ENCODE measurements at places on chromosomes 5 and 9.

DNA sequence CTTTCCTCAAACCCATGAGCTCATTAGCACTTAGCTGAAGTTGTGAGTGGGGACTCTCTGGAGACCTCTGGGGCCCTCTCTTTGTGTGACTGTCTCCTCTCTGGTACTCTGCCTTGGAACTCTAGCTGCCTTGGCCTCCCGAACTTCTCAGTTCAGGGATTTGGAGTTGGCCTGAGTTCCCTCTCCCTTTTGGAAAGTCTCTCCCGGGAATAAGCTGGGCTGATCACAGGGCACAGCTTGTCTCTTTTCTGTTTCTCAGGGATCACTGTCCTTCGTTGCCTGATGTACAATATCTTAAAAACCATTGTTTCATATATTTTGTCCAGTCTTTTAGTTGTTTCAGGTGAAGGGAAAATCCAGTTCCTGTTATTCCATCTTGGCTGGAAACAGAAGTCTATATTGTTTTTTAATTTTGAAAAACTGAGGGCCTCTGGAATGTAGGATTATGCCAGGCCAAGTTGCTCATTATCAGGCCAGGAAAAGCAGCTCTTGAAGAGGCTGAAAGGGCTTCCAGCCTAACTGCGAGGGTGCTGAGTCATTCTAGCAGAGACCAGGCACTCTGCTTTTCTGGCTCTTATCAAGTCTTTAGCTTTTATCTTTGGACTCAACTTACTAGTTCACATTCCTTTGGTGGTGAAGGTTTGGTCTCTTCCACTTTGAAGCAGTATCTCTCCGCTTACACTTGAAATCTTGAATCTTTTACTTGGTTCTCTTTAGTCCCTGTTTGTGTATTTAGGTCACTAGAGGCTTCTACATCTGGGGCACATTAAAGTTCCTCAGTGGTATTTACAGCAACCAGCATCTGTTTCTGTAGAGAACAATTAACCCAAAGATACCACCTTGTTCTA lies 8.4 kb upstream of the RGS3 start:
- DNase-seq: peak; percentile 88

- DNase-seq: no peak
Measured at GRCh38 chr5:140148508-140148907, 22.8 kb downstream of the IGIP start.

DNA sequence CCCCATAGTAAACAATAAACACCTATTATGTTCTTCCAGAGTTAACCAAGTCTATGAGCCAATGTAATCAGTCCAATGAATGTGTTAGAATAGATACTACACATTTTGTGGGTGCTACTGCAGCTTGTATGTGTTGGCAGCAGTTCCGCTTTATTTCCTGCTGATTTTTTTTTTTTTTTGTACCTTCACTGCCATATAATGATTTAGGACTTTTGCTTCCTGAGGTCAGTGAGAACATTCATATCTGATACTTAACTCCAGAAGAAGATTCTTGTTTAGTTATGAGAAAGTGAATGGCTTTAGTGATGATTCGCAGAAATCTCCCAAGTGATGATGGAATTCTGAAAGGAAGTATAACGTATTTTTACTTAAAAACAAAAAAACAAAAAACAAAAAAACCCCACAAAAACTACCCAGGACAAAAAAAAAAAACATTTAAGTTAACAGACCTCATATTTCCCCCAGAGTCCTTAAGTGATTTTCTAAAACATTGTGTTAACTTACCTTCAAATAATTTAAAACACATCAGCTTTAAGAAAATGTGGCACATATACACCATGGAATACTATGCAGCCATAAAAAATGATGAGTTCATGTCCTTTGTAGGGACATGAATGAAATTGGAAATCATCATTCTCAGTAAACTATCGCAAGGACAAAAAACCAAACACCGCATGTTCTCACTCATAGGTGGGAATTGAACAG lies 24.7 kb upstream of the LMNB1 start:
- DNase-seq: no peak

DNA sequence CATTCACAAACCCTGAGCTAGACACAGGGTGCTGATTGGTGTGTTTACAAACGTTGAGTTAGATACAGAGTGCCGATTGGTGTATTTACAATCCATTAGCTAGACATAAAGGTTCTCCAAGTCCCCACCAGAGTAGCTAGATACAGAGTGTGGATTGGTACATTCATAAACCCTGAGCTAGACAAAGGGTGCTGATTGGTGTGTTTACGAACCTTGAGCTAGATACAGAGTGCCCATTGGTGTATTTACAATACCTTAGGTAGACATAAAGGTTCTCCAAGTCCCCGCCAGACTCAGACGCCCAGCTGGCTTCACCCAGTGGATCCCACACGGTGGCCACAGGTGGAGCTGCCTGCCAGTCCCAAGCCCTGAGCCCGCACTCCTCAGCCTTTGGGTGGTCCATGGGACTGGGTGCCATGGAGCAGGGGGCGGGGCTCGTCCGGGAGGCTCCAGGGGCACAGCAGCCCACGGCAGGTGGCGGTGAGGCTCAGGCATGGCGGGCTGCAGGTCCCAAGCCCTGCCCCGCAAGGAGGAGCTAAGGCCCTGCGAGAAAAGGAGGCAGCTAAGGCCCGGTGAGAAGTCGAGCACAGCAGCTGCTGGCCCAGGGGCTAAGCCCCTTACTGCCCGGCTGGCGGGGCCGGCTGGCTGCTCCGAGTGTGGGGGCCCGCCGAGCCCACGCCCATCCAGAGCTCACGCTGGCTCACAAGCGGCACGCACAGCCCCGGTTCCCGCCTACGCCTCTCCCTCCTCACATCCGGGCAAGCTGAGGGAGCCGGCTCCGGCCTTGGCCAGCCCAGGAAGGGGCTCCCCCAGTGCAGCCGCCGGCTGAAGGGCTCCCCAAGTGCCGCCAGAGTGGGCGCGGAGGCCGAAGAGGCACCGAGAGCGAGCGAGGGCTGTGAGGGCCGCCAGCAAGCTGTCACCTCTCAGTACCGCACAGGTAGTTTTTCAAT lies 1039.2 kb upstream of the CDH9 start:
- no peak for DNase-seq
